ENCODE measurements at places on chromosomes 3 and 15.

DNA sequence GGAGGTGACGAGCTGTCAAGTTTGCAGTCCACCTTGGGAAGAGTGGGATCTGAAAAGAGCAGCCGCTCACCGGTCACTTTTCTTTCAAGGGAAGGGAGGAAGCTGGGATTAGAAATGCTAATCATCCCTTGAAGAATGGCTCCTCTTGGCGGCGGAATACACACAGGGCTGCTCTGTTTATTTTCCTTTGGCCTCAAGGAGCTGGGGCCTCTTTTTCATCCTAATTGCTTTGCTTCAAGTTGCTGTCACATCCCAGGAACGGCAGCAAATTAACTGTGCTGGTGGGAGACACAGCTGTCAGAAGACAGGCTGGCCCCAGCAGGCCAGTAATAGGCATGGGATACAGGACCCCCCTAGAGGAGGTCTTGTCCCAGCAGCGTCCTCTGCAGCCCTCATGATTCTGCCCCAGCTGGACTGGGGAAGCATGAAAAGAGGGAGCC, 6.7 kb downstream of the KBTBD13 start:
- DNase-seq = no peak

DNA sequence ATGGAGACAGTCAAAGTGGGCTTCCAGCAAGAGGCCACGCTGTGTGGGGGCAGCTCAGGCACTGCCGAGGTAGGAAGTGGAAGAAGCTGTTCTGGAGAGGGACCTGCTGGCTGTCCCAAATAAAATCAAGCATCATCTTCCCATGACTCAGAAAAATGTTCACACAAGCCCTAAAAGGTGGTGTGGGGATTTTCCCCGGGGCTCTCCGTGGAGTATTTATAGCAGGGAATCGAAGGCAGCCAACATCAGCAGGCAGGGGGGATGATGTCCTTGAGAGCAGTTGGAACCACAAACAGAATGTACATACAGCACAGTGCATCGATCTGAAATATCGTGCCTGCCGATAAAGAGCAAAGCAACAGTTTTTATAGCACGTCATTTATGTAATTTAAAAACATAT, 27.6 kb downstream of the PRR23E start:
- DNase-seq = no peak

DNA sequence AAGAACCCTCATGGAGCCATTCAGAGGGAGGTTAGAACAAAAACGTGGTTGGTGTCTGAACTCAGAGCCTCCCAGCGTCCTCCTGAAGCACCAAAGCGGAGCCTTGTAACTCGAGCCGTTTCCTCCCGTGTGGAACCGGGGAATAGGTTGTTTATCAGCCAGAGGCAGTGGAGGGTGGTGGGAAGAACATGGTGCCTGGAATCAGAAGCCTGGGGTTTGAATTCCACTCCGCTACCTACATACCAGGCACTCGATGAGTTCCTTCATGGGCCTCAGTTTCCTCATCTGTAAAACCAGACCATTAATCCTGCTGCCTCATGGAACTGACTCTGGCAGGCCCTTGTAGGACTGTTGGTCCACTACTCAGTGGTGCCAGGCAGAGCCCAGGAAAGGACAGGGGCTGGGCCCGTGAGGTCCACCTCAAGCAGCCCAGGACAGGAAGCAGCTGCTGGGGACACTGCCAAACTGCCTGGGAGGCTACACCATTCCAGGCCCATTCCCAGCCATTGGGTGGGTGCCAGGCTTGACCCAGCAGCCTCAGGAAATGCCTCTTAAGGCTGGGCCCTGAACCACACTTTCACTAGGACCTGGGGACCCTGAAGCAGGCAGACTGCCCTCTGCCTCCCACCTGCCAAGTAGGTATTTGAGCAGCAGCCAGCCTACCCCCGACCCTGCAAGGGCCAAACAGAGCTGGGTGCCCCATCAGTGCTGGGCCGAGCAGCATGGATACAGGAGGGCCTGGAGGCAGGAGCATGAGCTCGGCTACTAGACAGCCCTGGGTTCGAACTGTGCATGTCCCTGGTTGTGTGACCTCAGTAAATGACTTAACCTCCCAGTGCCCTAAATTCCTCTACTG, 33.4 kb downstream of the PRKCD start:
- DNase-seq = no peak

- DNase-seq = no peak
Observed at GRCh38 chr3:66602237-66602636, 101.4 kb upstream of the LRIG1 start.

DNA sequence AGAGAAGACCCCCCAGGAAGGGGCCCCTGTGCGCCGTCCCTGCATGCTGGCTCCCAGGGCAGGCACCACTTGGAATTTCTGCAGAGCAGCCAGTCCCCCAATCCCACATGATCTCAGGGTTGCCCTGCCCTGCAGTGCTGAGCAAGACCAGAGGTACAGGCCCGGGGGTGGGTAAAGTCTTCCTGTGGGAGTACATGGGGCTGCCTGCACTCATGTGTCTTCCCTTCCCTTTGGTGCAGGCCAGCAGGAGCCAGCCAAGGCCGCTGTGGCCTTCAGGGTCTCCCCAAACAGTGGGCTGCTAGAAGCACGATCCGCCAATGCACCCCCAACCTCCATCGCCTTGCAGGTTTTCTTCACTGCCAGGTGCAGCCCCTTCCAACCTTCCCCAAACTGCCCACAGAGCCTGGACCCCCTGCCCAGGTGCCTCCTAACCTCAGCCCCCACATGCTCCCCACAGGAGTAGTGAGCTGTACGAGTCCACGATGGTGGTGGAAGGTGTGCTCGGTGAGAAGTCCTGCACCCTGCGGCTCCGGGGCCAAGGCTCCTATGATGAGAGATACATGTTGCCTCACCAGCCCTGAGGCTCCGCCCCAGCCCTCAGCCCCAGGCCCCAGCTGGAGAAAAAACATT, 15.0 kb downstream of the ACAA1 start:
- DNase-seq = no peak

DNA sequence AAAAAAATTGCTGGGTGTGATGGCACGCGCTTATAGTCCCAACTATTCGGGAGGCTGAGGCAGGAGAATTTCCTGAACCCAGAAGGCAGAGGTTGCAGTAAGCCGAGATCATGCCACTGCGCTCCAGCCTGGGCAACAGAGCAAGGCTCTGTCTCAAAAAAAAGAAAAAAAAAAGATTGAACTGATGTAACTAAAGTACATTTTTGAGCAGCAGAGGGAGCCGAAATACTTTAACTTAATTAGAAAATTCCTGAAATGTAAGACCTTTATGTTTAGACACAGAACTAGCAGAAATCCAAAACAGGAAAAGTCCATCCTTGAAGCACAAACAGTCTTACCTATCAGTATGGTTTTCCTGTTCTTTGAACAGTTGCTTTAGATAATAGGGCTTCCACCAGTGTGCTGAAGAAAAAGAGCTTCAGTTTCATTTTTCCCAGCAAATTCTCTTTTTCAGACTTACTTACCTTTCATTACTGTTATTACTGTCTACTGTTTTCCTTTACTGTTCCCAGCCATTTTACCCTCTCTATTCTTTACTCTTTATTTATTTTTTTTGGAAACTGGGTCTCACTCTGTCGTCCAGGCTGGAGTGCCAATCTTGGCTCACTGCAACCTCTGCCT, 33.4 kb upstream of the ZNF609 start:
- no peak for DNase-seq

GRCh38 chr3:142215106-142215505, 10.3 kb downstream of the GK5 start:
- no peak for DNase-seq

DNA sequence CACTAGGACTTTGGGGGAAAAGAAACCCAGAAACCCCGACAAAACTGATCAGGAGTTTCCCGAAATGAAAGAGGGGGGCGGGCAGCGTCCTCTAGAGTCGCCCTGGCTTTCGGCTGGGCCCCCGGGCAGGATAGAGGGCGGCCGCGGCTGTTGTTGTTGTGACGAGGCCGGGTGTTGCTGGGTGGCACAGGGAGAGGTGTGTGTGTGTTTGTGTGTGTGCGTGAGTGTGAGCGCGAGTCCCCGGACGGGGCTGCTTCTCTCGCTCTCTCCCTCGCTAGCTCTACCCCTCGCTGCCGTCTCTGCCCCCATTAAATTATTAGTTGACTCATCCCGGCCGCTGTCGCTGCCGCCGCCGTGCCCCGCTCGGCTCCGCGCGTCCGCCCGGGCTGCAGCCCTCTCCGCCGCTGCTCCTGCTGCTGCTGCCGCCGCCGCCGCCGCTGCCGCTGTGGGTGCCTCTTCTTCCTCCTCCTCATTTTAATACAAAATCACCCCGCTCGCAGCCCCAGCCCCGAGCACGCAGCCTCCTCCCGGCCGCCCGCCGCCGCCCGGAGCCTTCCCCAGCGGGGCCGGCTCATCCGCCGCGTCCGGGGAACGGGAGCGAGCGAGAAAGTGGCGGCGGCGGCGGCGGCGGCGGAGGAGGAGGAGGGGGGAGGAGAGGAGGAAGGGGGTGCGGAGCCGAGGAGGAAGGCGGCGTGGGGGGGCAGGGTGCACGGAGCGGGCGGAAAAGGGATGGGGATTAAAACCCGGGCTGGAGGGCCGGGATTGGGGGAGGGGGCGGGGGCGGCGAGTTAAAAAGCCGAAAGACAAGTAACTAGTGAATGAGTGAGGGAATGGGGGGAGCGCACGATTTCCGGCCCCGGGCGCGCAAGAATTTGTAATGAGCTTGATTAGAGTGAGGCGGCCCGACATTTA, at the start of gene SATB1:
SATB1 (minus strand) TSS at position 611 of the 912 bp plus-strand sequence. CDS start 4,372 bp downstream, outside the sequence.
- no peak for DNase-seq

GRCh38 chr15:55016225-55016624, 180.5 kb downstream of the RSL24D1 start:
- DNase-seq = no peak

DNA sequence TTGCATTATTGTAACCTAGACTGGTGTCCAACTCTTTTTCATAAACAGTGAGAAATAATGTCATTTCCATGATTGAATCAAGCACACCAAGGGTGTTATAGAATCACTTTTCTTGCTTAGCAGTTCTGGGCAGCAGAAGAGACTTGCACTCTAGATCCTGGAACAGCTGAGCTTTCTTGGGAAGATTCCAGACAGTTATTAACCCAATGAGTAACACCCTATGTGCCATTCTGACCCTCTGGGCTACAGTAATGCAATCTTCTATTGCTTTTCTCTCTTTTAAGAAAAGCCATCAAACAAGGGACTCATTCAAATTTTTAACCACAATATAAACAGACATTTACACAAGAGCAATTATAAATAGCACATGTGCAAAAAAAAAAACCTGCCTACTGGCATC, 39.3 kb upstream of the USP3 start:
- DNase-seq = no peak

DNA sequence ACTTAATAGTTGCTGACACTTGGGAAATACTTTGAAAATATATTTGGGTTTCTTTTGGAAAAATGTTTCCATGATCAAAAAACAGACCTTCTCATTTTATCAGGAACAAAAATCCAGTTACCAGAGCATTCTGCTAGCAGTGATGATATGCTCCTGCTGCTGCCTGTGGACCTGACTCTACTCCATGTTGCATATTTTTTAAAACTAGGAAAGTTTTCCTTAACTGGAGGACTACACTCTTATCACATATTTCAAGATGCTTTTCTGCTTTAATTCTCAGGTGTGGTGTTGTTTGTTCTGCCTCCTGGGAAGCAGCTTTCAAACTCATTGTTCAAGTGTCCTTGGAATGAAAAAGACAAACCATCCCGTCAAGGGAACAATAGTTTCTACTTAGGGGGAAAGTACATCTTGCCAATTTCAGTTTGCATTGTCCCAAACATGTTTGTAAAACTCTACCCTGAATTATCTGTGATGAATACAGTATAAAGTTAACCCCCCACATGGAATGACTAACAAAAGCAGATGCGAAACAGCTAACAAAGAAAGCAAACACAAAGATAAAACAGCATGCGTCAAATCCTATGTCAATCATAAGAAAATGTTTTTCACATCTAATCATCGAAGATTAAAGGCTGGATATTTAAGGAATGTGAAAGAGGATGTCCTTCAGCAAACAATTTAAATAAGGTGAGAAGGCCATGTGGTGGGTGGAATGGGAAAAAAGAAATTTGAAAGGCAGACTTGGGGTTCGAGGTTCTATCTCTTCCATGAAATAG, 40.1 kb upstream of the PSMD6 start:
- DNase-seq = no peak

- DNase-seq = no peak
Observed at GRCh38 chr3:189389346-189389745, 217.6 kb downstream of the TPRG1 start.

- no peak for DNase-seq
Observed at GRCh38 chr15:98787194-98787593, 138.9 kb downstream of the IGF1R start.

DNA sequence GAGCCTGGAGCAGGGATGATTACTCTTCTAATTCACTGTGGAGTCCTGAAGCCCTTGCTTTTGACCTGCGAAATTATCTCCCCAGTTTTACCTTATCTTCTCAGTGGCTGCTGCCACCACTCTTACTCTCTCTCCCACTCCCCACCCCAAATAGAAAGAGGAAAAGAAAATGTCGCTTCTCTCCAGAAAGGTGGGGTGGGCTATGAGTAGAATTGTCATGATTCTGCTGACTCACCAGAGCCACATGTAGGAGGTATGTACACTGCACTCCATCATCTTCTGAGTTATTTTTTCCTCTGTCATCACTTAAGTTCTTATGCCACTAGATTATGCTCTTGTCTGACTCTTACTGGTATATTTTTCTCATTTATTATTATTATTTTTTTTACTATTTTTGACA, 43.9 kb upstream of the TMEM158 start:
- DNase-seq = no peak

GRCh38 chr3:12992629-12993516, 80.4 kb downstream of the IQSEC1 start:
- DNase-seq = no peak

- DNase-seq = no peak
Observed at GRCh38 chr3:49699281-49699979, 10.1 kb downstream of the RNF123 start.

- no peak for DNase-seq
Observed at GRCh38 chr15:61444585-61444984, 215.5 kb upstream of the RORA start.

DNA sequence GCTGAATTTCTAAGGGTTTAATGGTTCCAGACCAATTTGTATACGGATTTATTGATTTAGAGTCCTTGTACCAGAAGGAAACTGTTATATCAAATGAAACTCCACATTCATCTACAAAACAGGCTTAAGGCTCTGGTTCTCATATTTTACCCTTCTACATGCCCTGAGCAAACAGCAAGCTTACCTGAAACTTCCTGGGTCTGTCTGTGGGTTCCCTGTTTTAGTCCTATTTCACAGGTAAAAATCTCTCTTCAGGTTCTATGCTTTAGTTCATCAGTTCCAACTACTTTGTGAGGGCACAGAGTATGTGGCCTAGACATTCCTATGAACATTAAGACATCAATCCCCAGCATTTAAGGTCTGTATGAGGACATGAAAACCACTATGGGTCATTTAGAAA, 57.7 kb downstream of the RFX7 start:
- DNase-seq = no peak

DNA sequence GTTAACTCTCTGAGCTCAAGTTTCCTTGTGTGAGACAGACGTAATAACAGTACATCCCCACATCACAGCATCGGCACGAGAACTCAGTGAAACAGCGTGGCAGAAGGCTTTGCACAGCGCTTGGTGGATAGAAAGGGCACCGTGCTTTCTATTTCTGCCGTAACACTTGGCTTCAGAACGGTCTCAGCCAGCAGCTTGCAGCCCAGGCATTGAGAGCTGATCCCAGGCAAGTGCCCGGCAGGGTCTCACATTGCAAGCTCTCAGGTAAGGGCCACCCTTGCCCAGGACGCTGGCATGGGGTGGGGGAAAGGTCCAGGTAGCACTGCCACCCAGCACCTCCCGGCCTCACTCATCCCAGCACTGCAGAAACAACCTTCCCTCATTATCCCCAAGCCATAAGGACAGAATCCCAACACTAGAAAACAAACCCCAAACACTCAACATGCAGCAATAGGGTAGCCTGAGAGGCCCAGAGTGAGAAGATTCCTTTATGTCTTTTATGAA, 70.5 kb upstream of the ITGA11 start:
- no peak for DNase-seq

- no peak for DNase-seq
Observed at GRCh38 chr3:13135811-13136321, 62.6 kb upstream of the IQSEC1 start.

Data from stimulated activated CD8-positive, alpha-beta memory T cell treated with anti-CD3 and anti-CD28 coated beads, Interleukin-15, amount 100 ng/mL, for 1 hour (primary cell).